Right cardiac atrium (tissue), 5 donors: ENCODE measurements at places on chromosomes 7 and 10. TPM values are rescaled to one million over a fixed set of nuclear protein-coding genes. Genes with fewer than 3 reads are reported as not detected.

Gene FKBP6
- total RNA-seq = not detected

Gene VSIR
- 32.0 TPM for total RNA-seq

Gene MRPL32
- 49.8 TPM for total RNA-seq

Gene ZPBP
- total RNA-seq = not detected

Gene EXOC6
- total RNA-seq = 6.7 TPM

Gene OR9A2
- not detected for total RNA-seq

Gene RARRES2
- 111 TPM for total RNA-seq

DNA sequence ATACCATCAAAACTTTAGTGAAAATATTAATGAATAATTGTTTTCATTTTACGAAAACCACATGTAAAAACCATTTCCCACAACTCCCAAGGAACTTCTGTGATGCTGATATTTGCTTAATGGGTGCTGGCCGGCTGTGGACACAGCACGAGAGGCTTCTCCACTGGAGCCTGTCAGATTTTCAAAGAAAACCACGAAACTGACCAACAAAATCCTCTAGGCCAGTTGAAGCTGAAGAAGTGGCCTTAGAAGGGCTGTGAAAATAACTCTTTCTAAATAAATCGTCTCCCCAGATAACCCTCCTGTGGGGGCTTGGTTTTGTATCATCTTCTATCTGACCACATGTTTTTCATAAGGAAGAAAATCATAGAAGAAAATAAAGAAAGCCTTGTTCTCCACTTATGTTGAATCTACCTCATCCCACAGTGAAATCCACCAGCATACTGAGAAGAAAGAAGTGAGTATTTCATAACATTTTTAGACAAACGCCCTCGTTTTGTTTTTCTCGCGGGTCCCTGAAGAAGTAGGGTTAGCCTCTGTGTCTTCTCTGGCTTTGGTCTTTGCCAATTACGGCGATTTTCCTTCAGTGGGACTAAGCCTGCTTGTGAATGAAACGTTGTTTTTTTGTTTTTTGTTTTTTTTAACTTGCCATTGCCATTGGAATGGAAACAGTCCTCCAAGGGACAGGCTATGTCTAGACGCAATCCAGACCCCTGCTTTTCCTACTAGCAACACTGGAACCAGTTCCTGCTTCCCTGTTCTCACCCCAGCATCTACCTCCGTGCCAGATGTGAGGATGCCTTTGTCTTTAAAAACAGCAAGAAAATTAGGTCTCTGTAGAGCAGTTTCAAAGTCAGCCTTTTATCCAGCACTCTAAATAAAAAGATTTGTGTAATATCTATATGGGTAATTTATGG, 123.9 kb downstream of the ADAM12 start:
- no peak for DNase-seq

DNA sequence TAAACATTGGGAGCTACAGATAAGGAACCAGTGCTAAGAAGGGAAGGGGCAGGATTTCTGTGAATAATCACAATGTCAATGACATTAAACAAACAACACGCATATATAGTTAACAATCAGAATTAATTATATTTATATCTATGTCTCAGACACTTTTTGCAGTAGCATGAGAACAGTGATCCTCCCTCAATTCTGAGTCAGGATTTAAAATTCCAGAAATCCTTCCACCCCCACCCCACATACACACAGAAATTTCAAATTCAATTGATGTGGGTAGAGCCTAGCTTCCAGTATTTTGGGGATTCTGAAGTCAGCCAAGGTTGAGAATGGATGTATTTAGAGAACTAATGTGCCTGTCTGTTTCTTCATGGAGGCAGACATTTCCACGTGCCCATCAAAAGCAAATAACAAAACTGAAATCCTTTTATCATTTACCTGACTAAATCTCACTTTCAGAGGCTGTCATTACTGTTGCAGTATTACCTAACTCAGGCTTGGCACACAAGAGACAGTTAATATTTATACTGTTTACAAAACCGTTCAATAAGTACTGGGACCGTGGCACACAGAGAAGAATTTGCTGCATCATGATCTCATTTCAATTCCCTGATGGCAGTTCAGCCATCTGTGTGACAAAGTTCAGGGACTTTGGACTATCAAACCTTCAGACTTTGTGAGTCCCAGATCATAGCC, 116.6 kb upstream of the PALS2 start:
- no peak for DNase-seq

DNA sequence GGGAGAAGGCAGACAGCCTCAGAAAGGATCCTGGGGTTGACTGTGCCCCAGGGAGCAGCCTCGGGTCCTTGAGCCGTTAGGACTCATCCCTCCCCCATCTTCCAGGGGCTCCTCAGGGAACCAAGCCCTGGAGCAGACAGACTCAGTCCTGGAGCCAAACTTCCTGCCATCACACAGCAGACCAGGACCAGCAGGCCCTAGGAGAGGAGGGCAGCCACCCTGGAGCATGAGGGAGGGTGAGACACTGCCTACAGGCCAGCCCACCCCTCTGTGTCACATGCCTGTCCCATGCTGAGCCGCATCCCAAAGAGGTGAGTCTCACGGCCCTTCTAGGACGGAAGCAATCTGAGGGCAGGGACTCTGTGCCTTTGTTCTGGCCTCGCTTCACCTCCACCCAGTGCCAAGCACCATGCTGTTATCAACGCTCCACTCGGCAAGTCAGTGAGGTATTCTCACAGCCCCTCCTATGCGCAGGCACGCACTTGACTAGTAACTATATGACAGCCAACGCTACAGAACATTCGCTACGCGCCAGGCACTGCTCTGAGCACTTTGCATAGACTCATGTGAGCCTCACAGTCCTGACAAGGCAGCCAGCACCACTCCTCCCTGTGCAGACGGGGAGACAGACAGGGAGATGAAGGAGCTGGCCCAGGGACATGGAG, 19.1 kb downstream of the MAD1L1 start:
- peak; percentile 84 for DNase-seq

DNA sequence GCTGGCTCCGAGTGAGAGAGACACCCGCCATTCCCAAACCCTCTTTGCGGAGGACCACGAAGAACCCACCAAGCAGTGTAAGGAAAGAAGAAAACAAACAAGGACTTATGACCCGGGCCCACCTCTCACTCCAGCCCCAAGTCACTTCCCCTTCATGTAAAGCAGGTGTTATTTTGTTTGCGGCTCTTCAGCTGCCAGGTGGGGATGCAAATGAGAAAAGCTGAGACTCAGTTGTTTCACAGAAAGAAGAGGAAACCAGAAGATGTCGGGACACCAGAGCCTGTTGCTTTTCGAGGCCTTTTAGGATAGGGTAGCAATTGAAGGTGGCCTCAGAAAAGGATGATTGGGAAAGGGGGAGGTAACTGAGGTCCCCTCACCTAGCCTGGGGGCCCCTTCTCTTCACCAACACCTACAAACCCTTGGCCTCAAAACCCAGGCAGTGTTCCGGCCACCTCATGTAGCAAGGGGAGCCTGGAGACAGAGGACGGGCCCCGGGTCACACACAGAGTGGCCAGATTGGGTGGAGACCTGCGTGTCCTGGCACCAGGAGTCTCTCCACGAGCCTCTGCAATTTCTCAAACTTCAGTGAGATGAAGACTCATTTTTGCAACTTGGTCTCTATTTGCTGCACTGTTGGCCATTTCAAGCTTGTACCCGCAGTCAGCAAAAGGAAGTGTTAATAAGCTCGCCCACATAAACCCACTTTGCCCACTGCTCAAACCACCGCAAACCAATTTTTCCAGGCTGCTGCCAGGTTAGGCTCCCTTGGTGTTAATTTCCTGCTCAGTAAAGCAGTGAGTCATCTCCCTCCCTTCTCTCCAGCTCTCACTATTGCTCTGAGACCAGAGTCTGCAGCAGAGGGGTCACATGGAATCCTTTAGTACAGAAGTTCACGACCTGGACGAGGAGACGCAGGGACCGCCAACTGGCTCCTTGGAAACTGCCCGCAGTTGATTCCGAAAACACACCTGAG, 45.5 kb downstream of the AOC1 start:
- DNase-seq = no peak

DNA sequence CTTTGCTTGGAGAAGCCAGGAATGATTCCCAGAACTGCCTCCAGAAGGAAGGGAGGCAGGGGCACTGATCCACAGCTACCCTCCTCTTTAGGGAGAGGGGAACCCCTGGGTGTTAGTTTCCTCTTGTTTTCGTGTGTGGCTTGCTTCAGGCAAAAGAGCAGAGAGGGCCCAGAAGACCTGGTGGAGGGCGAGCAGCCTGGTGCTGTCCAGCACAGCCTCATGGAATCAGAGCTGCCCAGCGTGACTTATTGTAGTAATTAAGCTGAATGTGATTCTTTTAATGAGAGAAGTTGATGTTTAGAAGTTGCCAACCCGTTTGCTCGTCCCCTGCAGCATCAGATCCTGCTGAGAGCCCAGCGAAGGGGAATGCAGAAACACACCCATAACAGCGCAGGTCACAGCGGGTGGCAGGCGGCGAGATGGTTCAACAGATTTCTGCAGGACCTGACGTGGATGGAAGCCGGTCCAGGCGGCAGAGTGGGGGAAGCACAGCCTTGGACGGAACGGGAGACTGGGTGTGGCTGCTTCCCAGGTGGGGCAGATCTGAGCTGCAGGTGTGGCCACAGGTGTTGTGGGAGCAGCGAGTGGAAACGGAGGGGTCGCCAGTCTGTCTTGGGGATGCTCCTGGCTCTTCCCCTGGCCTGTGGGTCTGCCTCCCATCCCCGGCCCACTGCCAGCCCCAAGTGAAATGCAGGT, 53.7 kb upstream of the SHH start:
- DNase-seq = no peak

DNA sequence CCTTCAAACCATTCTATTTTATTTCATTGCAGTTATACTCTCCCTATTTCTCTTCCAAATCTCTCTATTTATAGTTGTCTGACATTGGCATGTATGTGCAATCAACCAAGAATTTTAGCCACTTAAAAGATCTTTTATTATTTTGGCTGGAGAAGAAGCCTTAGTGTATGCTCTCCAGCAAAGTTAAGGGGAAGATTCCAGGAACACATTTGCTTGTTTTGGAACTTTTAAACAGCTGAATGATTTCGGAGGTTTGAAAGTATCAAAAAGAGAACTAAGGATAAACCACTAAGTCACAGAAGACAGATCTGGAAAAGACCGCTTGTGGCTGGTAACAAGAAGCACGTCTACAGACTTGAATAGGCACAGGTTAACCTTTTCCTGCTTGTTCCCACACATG, 182.2 kb upstream of the FZD1 start:
- DNase-seq = no peak

DNA sequence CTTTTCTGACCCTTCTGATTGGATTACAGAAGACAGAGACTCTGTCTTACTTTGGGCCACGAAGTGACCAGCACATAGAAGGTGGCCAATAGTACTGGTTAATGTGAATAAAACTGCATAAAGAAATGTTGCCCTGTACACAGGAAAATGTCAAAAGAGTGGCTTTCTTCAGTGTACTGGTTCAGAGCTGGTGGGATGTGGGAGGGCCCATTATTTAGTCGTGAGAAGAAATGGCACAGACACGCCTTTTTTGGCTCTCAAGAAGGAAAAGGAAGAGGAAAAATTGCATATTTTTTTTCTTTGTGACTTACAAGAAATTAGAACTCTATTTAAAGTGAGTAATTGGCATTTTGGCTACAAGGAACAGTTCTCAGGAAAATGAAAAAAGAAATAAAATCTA, 129.7 kb downstream of the DGKI start:
- no peak for DNase-seq

GRCh38 chr7:70706698-70707097, 425.2 kb upstream of the GALNT17 start:
- DNase-seq = no peak
